ENCODE measurements at places on chromosomes 7 and 10.

DNA sequence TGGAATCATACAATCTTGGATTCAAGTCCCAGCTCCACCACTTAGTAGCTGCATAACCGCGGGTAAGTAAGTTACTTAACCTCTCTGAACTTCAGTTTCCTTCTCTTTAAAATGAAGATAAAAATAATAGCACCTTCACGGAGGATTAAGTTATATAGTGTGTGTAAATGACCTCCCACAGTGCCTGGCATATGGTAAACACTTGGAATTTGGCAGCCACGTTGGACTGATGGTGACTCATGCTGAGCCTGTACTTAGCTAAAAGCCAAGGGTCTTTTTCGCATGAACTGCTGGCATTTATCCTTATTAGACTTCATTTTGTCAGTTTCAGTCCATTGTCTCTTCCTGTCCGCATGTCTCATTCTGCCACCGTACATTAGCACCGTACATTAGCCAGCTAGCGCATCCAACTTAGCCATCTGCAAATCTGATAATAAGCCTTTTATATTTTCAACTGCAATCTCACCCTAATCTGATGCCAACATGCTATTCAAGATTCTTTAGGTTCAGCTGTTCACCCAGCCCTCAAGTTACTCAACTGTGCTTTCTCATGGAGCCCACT is 11.2 kb downstream of the SLC13A4 start:
- peaks cover 4% of the 10 kb centered on the region for H3K27me3 ChIP-seq
- H3K27ac ChIP-seq = no peak overlapping the region
- no peaks in the 10 kb centered on the region for H3K36me3 ChIP-seq
- DNase-seq = no peak
- no peaks in the 10 kb centered on the region for H3K4me1 ChIP-seq

GRCh38 chr7:129257168-129257567 is 32.3 kb downstream of the AHCYL2 start:
- no peak overlapping the region for H3K27ac ChIP-seq
- H3K27me3 ChIP-seq = no peaks in the 10 kb centered on the region
- no peak for DNase-seq
- no peak overlapping the region for H3K4me3 ChIP-seq

DNA sequence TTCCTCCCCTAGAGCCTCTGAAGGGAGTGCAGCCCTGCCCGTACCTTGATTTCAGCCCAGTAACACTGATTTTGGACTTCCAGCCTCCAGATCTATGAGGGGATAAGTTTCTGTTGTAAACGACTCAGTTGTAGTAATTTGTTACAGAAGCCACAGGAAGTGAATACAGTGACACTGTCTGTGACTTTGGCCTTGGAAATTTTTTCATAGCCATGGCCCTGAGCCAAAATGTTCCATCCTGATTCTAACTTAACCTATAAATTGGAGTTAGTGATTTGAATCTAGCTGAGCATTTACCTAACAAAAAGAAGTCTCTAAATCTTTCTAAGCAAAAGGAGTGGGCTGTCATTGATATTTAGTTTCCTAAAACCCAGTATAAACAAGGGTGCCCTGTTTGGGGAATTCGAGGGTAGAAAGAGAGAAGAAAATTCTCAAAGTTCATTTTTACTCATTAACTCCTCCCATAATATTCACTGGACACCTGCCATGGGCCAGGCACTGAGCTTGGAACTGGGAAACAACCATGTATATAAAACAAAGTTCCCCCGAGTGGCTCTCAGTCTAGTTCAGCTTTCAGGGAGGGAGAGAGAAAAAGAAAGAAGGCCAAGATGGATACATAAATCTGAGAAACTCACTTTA is 162.3 kb downstream of the SKIDA1 start:
- no peaks in the 10 kb centered on the region for H3K27me3 ChIP-seq
- no peaks in the 10 kb centered on the region for H3K4me1 ChIP-seq
- H3K4me3 ChIP-seq = no peak overlapping the region
- DNase-seq = no peak
- H3K27ac ChIP-seq = no peak overlapping the region

GRCh38 chr7:47521816-47522561 is 59.9 kb downstream of the TNS3 start:
- peaks cover 2% of the 10 kb centered on the region for H3K4me1 ChIP-seq
- no peak overlapping the region for H3K27ac ChIP-seq
- no peaks in the 10 kb centered on the region for H3K36me3 ChIP-seq
- DNase-seq = no peak
- H3K27me3 ChIP-seq = peaks cover 6% of the 10 kb centered on the region

DNA sequence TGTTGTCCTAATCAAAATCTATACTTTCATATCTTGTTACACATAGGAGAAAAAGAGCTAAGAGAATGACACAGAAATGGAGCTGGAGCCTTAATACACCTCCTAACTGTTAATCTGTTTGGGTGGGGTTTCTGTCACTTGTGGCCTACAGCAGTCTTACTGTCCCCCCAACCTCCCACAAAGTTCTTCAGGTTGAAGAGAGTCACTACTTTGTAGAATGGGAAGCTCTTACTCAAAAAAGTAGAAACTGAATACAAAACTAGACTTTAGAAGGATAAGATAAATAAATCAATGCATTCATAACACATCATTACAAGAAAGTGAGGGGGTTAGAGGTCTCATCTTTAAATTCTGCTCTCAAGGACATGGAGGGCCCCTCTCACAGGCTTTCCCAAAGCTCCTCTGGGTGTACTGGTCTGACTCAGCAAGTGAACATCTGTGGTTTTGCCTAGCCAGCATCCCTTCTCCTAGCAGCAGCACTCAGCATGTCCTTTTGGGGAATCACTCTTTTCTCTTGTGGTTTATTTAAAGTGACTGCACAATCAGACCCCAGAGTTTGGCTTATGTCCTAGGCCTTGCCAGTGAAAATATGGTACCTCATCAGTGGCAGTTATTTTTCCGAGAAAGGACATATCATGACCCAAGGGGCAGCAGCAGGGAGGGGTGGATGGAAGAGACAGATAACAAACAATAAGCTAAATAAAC is 2.0 kb upstream of the BLVRA start:
- peaks cover 3% of the 10 kb centered on the region for H3K36me3 ChIP-seq
- H3K4me1 ChIP-seq = peaks cover 33% of the 10 kb centered on the region
- H3K27me3 ChIP-seq = peaks cover 8% of the 10 kb centered on the region
- DNase-seq = no peak
- H3K27ac ChIP-seq = peak overlapping the region; percentile 23

DNA sequence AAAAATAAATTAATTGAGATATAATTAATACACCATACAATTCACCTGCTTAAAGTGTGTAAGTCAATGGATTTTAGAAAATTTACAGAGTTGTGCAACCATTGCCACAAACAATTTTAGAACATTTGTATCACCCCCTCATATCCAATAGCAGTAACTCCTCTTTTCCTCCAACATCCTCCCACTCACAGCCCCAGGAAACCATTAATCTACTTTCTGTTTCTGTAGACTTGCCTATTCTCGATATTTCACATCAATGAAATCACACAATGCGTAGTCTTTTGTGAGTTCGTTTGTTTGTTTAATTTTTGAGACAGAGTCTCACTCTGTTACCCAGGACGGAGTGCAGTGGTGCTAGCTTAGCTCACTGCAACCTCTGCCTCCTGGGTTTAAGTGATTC is 13.7 kb upstream of the HERC4 start:
- H3K4me1 ChIP-seq = peaks cover 4% of the 10 kb centered on the region
- H3K4me3 ChIP-seq = peak overlapping the region; percentile 51
- H3K36me3 ChIP-seq = no peaks in the 10 kb centered on the region
- no peak for DNase-seq

DNA sequence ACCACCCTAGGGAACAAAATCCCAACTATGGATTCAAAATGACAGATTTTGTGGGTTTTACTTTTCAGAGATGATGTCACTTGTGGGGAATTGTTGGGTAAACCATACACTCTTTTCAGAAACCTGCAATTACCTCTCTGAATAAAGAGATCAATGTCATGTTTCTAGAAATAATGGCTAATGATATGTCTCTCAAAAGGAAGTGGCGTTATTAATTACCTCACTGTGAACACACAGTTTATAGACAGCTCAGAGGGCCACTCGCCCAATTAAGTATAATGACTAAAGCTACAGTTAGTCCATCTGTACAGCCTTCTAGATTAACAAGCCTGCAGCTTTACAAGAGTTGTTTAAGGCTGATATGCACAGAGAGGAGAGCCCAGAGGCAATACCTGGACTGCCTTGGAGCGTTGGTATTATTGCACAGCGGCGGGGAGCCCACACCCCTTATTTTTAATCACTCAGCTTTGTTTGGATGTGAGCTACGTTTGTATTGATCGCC is 79.5 kb downstream of the RAB11FIP2 start:
- no peaks in the 10 kb centered on the region for H3K4me1 ChIP-seq
- no peak for DNase-seq
- H3K27ac ChIP-seq = no peak overlapping the region

- no peaks in the 10 kb centered on the region for H3K4me1 ChIP-seq
- no peaks in the 10 kb centered on the region for H3K27me3 ChIP-seq
- no peaks in the 10 kb centered on the region for H3K36me3 ChIP-seq
- H3K4me3 ChIP-seq = no peak overlapping the region
Measured at GRCh38 chr10:69490876-69491275, 39.6 kb downstream of the TSPAN15 start.

- H3K4me1 ChIP-seq = peaks cover 63% of the 10 kb centered on the region
- peaks cover 7% of the 10 kb centered on the region for H3K36me3 ChIP-seq
- no peak overlapping the region for H3K27ac ChIP-seq
- DNase-seq = no peak
- H3K4me3 ChIP-seq = no peak overlapping the region
Measured at GRCh38 chr10:26855186-26855585, 5.6 kb downstream of the ABI1 start.
